ENCODE measurements at places on chromosomes 7 and 10.

DNA sequence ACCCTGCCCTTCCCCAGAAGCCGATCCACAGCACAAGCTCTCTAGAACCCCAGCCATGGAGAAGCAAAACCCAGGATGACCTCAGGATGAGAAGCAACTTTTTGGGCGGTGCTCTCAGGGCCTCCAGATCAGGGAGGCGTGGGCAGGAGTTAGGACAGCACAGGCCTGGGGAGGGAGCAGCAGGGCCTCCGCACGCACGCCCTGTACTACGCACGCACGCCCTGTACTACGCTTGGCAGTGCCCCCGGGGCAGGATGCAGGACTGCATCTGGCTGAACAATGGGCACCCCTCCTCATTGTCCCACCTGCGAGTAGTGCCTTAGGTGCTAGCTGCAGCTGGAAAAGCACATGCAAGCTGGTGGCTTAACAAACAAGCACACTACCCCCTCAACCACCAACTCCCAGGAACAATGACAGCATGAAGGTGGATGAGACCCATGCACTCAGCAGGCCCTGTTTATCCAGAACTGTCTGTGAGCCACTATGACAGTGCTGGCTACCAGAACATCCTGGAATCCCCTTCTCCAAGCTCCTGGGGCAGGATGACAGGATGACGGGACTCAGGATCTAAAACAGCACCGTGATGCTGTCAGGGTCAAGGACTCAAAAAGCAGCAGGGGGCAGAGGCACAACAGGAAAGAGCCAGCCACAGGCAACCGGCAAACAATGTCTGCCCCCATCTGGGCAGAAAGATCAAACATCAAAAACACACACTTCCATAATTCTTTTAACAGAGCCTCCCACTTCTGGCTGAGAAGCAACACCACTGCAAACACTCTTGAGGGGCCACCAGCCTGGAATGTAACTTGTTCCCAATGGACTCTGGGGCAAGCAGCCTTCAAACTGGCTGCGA is 11.8 kb downstream of the PODXL start:
- DNase-seq, result no peak

DNA sequence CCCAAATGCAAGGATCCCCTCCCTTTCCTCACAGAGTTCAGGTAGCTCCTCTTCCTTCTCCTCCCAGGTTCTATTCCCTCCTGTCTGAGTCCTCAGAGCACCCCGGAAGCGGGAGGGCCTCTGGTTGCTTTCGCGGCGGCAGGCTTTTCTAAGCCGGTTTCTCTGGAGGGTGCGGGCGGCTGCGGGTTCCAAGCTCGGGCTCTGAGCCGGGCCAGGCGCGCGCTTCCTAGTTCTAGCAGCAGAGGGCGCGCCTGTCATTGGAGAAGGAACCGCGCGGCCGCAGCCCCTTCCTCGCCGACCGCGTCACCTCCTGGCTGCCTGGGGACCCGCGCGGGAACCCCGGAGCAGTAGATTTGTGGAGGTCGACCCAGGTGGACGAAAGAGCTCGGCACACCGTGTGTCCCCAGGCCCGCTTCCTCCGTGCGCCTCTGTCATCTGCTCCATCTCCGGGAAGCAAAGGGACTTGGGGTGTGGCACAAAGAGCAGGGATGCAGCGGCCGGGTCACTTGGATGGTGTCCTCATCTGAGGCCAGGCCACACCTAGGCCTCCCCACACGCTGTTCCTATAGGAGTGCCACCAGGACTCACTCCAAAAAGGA is 389.0 kb upstream of the PODXL start:
- DNase-seq, result peak; percentile 13

- DNase-seq, result no peak
These were observed 172.4 kb downstream of the LRRC4 start for GRCh38 chr7:127858915-127859189.

GRCh38 chr7:143458681-143459080 is 15.4 kb downstream of the TAS2R60 start:
- DNase-seq, result no peak

DNA sequence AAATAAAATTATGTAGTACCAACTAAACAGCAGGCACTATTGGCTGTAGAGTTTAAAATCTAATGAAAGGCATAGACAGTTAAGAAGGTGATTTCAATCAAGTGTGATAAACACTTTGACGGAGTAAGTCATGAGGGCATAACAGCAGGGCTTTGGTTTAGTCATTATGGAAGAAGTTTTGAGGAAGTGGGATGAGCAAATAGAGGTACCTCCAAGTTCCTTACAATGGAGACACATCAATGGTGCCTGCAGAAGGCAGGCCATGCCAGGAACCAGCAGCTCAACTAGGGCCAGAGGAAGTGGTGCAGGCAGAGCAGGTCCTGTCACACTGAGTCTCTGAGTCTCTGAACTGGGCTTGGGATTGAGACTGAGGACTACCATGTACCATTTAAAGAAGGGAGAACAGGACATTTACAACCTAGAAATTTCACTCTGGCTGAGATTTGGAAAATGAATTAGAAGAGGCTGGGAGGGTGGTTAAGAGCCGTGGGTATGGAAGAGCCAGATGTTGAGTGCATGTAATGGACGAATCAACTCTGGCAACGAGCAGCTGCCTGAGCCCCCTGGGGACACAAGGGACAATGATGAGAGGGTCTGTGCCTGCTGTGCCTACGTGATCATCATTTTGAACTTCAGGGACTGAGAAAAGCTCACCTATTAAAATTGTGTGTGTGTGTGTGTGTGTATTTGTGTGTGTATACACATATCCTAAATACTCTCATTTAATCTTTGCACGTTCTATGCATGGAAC is 208.7 kb upstream of the POM121L12 start:
- no peak for DNase-seq

GRCh38 chr7:1567049-1567771 is 2.6 kb downstream of the PSMG3 start:
- DNase-seq, result no peak

DNA sequence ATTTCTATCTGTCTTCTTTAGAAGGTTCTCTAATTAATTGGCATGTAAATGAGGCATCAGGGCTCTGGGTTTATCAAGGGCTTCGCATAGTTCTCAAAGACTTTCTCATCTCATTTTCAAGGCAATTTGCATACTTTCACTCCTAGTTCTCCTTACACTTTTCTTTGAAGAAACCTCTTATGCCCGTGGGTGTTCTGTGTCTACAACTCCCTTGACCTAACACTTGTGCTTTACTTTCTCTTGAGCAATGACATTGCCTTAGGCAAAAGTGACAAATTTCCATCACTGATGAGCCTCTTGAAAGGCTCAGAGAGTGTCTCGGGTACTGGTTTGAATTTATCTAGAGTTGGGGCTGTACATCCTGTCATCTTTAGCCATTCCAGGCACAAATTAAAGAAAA is 74.7 kb upstream of the ITPRID1 start:
- DNase-seq, result no peak

DNA sequence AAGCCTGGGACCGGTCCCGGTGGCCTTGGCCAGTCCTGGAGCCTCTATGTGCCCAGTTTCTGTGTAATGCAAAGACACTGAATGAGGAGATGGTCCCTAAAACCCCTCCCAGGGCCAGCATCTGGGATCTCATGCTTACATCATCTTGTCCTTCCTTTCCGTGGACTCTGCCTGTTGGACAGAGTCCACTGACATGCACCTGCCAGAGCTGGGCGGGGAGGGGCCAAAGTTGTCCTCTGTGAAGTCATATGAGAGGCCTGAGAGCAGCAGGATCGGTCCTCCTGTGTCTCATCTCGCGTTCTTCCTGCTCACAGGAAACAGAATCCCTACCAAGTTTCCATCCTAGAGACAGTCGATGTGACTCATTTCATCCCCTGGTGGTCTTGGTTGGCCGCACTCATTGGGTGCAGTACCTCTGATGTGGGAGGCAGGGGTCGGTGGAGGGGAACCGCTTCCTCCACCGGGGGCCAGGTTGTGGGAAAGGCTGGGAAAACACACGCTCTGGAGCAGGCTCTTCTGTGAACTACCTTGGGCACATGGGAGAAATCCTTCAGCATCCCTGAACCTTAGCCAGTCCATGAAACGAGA is 389.6 kb upstream of the PODXL start:
- no peak for DNase-seq

DNA sequence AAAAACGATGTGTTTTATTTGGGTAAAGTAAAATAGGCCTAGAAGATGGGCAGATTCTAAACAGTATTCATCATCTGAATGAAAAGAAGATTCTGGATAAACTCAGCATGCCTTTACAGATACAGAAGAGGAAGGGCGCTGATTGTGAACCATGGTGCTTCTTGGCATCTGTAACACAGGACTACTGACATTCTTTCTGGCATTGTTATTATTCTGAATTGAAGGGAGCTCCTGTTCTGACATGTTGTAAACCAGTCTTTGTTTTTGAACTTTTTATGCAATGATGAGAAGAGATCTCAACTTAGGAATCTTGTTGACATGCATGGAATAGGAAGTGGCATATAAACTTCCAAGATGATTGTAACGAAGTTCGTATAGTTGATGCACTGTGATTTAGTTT is 13.5 kb downstream of the RPA3 start:
- DNase-seq, result no peak

DNA sequence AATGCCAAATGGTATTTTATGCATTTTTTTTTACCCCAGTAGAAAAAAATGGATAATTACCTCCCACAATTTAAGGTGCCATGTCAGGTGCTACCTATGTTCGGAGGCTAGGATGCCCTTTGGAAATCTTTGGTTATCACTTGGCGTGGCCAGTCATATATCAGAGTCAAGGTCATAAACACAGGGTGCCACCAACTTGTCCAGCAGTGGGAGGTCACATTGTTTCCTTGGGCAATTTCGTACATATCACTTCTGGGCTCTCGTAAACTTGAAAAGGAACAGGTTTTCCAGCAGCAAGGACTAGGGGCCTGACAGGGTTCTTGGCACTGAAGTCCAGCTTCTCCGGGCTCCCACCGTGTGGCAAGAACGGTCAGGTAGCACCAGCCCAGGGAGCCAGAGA is 48.0 kb upstream of the BHLHA15 start:
- DNase-seq, result no peak

DNA sequence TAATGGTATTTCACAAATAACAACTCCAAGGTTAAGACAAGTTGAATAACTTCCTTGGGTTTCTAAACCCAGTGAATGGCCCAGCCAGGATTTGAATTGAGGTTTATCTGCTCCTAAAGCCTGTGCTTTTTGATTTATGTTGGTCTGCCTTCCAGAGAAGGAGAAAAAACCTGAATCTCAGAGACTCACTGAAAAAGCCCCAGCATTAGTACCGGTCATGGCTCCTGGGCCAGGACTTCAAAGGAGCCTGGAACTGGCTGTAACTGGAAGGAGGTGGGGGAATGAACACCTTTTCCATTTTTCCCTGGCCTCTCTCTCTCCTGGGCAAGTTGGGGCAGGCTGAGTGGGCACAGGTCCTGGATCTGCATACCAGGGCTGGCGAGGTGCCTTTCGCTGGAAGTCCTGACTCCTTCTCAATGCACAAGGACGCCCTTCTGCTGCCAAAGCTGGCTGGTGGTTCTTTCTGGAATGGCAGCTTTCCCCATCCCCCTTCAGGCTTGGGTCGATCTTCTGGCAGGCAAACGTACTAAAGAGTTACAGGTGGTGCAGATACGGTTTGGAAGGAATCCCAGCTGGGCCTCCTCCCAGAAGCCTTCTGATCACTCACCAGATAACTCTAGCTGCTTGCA is 268.2 kb downstream of the PTEN start:
- no peak for DNase-seq

GRCh38 chr10:89215511-89215910 is 8.4 kb upstream of the CH25H start:
- no peak for DNase-seq

- no peak for DNase-seq
These were observed 6.7 kb downstream of the CPXM2 start for GRCh38 chr10:123884907-123885381.

DNA sequence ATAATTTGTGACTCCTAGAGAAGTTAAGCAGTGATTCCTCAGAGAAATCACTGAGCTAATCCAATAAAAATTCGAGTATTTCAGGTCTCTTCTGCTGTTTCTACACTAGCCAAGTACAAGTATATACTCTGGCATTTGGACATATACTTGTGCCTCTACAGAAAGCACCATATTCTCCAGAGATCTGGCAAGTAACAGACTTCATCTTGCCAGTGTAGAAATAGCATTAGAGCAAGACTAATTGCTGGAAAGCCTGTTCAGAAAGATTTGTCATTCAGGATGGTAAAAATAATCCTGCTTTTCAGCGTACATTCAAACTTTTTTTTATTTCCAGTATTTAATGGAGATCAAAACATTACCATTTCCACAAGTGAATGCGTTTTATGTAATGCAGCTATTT is 410.8 kb upstream of the ETV1 start:
- no peak for DNase-seq

GRCh38 chr10:69685426-69685801 is 55.4 kb downstream of the FAM241B start:
- DNase-seq, result no peak

- DNase-seq, result no peak
These were observed 62.6 kb downstream of the ADK start for GRCh38 chr10:74213571-74214162.

- no peak for DNase-seq
These were observed 16.8 kb downstream of the DOCK1 start for GRCh38 chr10:126921974-126922525.

DNA sequence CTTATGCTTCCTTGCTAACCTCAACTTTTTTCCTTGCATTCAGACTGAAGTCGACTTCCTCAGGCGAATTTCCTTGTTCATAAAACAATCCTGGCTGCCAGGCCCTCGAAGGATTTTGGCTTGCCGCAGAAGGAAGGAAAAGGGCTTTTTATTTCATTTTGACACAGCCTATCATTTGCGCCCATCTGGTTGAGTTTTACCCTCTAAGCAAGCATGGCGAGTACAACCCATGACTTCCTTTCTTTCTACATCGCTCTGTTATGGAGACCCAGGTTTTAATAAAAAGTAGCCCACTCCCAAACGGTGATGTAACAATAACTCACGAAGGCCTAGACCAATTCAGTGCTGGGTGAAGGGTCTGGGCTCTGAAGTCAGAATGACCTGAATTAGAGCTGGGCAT is 109.3 kb downstream of the PRPF18 start:
- DNase-seq, result no peak

DNA sequence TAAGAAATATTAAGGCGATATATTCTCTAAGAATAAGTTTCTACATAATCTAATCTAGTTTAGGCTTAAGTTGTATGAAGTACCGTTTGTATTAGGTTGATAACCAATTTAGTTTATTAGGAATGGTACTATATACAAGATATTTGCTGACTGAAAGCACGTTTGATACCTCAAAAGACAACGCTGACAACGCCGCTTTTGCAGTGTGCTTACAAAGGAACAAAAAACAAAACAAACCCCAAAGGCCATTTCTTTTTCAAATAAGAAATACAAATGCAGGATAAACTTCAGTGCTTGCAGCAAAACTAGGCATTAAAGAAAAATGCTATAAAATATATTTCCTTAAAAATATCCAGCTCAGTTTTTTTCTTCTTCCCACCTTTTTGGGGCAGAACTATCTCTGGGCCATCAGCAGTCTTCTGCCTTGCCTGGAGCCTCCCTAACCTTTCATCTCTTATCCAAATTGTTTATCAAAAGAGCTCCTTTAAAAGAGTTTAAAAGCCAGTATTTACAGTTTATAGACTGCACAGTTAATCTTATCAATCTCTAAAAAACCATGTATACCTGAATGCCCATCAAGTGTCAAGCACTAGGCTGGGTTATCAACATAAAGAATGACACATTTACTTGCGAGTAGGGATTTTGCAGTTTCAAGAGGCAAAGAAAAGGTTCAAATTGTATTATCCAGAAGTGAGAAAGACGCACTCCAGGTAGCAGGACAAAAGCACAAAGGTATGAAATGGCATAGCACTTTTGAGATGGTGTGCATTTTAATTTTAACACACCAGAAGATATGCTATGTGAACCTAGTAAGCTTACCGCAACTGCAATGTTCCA is 4.1 kb upstream of the KMT2E start:
- no peak for DNase-seq
